CD4-positive, alpha-beta memory T cell (primary cell): ENCODE measurements at places on chromosomes 5 and 9. TPM values are rescaled to one million over a fixed set of nuclear protein-coding genes. Genes with fewer than 3 reads are reported as not detected.

The DBH gene
- 0.08 TPM for total RNA-seq

The ZNF484 gene
- 24.7 TPM for total RNA-seq

The CCDC171 gene
- total RNA-seq: 1.8 TPM

The SH3RF2 gene
- not detected for total RNA-seq

The RECK gene
- total RNA-seq: 12.1 TPM

The PLAC8L1 gene
- total RNA-seq: 0.58 TPM

The TAF1L gene
- total RNA-seq: 0.06 TPM

The CDX1 gene
- not detected for total RNA-seq

The NDST1 gene
- total RNA-seq: 0.64 TPM

The SLC9A3 gene
- total RNA-seq: 2.8 TPM

DNA sequence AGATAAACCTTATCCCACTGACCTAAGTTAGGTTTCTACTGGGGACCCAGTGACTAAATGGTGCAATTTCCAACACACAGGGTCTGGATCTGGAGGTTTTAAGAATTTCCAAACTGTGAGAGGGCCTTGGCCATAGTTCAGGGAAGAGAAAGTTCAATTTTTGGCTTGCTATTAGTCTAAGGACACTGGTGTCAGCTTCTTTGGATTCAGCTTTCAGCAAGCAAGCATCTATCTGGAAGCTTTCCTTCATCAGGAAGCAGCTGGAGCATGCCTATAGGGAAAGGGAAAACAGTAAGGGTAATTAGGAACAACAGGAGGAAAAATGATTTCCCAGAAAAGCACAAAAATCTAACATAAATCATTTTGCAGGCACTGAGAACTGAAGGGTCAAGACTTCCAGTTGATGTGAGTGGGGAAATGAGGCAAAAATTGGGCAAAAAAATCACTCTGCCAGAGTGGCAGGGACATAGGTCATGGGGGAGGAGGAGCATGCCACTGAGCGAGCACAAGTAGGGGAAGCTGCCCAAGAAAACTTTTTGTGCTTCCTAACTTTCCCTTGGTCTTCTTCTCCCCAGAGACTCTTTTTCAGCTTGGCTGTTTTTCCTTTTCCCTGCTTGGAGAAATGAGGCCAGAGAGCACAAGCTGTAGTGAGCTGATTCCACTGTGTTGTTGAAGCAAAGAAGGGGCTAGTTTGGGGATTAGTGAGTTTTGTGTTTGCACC, 299.6 kb downstream of the FGF10 start:
- no peak overlapping the region for H3K27ac ChIP-seq
- H3K4me1 ChIP-seq: no peaks in the 10 kb centered on the region
- no peak overlapping the region for H3K4me3 ChIP-seq
- H3K36me3 ChIP-seq: no peaks in the 10 kb centered on the region

DNA sequence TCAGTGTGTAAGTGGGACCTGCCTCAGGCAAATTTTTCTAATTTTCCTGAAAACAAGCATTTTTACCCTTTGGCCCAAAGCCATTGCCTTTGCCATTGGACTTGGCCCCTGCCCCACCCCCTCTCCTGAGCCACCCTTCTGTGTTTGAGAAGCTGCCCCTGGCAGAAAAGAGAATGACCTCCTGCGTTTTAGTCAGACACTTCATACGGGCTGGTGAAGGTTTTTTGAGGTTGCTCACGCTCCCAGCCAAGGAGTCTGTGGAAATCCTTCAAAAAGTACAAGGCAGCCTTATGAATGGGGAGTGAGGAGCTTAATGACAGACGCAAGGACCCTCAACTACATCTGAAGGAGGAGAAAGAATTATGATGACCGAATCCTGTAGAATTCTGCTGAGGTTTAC, 308.9 kb downstream of the SLIT3 start:
- H3K4me3 ChIP-seq: no peak overlapping the region
- H3K27me3 ChIP-seq: no peaks in the 10 kb centered on the region
- H3K4me1 ChIP-seq: no peaks in the 10 kb centered on the region
- H3K36me3 ChIP-seq: no peaks in the 10 kb centered on the region

DNA sequence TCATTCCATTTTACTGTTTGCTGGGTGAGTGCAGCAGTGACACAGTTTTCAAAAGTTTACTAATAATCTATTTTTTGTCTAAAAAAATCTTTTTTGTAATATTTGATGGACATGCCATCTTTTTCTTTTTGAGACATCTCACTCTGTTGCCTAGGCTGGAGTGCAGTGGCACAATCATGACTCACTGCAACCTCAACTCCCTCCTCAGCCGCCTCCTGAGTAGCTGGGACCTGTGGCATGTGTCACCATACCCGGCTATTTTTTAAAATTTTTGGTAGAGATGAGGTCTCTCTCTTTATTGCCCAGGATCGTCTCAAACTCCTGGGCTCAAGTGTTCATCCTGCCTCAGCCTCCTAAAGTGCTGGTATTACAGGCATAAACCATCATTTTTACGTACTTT, 86.0 kb downstream of the KDM4C start:
- no peak overlapping the region for H3K27ac ChIP-seq
- H3K4me1 ChIP-seq: no peaks in the 10 kb centered on the region
- H3K27me3 ChIP-seq: no peaks in the 10 kb centered on the region
- DNase-seq: no peak
- H3K4me3 ChIP-seq: no peak overlapping the region
- H3K36me3 ChIP-seq: no peaks in the 10 kb centered on the region

GRCh38 chr5:131186561-131187256, 16.0 kb downstream of the LYRM7 start:
- no peaks in the 10 kb centered on the region for H3K36me3 ChIP-seq
- no peaks in the 10 kb centered on the region for H3K27me3 ChIP-seq
- DNase-seq: no peak
- no peak overlapping the region for H3K27ac ChIP-seq

DNA sequence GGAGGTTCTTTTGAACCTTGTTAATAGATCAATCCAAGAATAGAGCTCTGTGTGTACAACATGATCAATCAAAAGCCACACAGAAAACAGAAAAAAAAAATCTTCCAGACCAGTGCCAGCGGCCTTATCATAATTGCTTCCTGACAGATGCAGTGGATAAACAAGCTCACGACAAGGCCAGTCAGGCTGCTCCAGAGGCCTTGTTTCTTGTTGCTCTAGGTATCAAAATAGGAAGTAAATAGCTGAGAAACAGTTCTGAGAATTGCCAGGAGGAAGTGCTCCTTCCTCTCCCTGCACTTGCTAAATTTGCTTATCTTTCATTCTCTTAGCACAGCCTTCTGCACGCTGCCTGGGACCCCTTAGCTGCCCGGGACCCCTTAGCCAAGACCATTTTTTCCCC, 199.0 kb upstream of the TARS1 start:
- no peaks in the 10 kb centered on the region for H3K27me3 ChIP-seq
- H3K4me1 ChIP-seq: no peaks in the 10 kb centered on the region
- no peaks in the 10 kb centered on the region for H3K36me3 ChIP-seq
- no peak for DNase-seq
- no peak overlapping the region for H3K4me3 ChIP-seq

- H3K27me3 ChIP-seq: no peaks in the 10 kb centered on the region
- DNase-seq: no peak
- no peaks in the 10 kb centered on the region for H3K36me3 ChIP-seq
- no peak overlapping the region for H3K27ac ChIP-seq
- H3K4me1 ChIP-seq: peaks cover 4% of the 10 kb centered on the region
Measured at GRCh38 chr9:88995627-88996026, 4.4 kb downstream of the S1PR3 start.

DNA sequence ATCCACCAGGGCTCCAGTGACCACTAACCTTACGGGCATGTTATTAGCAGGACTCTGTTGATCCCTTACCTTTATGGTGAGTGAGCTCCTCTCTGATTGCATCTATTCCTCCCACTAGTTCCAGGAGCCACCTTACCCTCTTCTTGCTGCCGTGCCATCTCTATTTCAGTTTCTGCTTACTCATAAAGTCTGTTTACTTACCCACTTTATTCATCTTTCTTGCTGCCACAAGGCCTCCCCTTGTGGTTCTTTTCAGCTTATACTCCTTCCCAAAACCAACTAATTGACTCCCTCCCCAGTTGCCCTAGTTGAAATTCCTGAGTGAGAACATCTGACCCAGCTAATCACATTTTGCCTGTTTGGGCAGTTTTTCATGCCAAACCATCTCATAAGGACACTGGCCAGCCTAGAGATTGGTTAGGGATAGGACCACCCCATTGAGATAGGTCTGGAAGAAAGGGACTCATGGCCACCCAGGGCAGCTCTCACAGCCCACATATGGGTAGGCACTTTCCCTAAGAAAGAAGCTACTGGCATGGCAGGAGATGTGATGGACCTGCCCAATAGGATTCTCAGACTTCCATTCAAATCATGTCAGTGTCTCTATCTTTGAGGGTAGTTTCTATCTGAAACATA, 412.7 kb downstream of the EFNA5 start:
- H3K27me3 ChIP-seq: no peaks in the 10 kb centered on the region
- DNase-seq: no peak
- no peak overlapping the region for H3K27ac ChIP-seq
- no peaks in the 10 kb centered on the region for H3K36me3 ChIP-seq
- H3K4me3 ChIP-seq: no peak overlapping the region

GRCh38 chr5:78659114-78659513, 10.5 kb upstream of the LHFPL2 start:
- no peak overlapping the region for H3K27ac ChIP-seq
- H3K36me3 ChIP-seq: no peaks in the 10 kb centered on the region
- no peaks in the 10 kb centered on the region for H3K4me1 ChIP-seq
- no peak overlapping the region for H3K4me3 ChIP-seq
- no peak for DNase-seq

DNA sequence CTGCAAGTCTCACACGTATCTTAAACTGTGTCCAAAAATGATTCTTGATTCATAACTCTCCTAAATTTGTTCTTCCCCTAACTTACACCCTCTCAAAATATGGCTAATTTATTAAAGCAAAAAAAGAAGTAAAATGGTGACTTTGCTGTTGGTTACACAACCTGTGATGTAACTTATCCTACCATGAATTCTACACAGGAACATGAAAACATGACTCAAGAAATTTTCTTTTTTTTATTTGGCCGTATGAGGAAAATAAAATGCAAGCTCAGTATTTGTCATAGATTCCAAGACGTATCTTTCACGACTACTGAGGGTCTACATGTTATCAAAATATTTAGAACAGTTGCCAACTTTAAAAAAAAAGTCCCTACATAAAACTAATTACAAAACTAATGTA, 9.2 kb downstream of the LIFR start:
- no peak overlapping the region for H3K27ac ChIP-seq
- no peak overlapping the region for H3K4me3 ChIP-seq
- H3K36me3 ChIP-seq: no peaks in the 10 kb centered on the region
- H3K4me1 ChIP-seq: no peaks in the 10 kb centered on the region
- no peak for DNase-seq

DNA sequence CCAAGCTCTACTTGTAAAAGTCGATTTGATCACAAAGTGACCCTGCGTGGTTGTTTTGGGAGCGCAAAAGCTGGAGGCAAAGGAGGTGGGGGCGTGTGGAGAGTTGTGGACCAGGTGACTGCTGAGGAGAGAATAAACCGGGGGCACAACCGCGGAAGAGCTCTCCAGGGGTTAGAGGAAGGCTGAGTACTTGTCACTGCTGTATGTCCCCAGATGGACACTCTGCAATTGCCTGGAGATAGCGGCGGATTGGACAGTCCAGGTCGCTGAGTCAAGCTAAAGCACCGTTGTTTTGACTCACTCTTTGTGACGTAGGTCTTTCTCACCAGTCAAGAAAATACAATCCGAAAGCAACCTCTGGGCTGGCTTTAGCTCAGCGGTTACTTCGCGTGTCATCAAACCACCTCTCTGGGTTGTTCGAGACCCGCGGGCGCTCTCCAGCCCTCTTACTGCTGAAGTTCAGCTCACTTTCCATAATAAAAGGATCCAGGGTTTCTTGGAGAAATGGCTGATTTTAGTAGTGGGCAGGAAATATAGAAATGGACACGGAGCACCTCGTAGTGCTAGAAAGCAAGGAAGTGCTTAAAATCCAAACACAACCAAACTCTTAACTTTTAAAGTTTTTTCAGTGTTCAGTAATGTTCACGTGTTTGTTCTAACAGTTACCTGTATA, 25.7 kb downstream of the ZMAT2 start:
- H3K27me3 ChIP-seq: no peaks in the 10 kb centered on the region
- H3K27ac ChIP-seq: no peak overlapping the region
- no peaks in the 10 kb centered on the region for H3K36me3 ChIP-seq
- H3K4me3 ChIP-seq: peak overlapping the region; percentile 42

GRCh38 chr9:93264338-93265125, 80.6 kb downstream of the WNK2 start:
- no peaks in the 10 kb centered on the region for H3K27me3 ChIP-seq
- H3K4me3 ChIP-seq: no peak overlapping the region
- H3K27ac ChIP-seq: no peak overlapping the region
- no peak for DNase-seq
- no peaks in the 10 kb centered on the region for H3K36me3 ChIP-seq

DNA sequence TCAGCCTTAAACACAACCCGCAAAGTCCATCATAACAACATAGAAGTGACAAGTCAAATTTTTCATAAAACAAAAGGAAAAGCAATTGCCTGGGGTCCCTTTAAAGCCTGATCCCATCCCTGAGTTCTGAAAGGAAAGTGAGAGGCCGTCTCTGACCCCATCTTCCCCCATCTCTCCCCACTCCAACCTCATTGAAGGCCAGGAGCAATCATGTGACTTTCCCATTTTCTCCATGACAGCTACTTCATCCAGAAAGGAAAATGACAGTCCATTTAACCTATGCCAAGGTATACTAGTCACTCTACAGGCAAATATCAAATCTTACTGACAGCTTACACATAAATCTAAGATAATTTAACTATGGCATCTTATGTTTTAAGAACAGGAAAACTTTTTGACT, 15.5 kb downstream of the ACTL7A start:
- no peaks in the 10 kb centered on the region for H3K4me1 ChIP-seq
- peaks cover 63% of the 10 kb centered on the region for H3K36me3 ChIP-seq
- DNase-seq: no peak
- no peak overlapping the region for H3K4me3 ChIP-seq
- H3K27me3 ChIP-seq: no peaks in the 10 kb centered on the region

DNA sequence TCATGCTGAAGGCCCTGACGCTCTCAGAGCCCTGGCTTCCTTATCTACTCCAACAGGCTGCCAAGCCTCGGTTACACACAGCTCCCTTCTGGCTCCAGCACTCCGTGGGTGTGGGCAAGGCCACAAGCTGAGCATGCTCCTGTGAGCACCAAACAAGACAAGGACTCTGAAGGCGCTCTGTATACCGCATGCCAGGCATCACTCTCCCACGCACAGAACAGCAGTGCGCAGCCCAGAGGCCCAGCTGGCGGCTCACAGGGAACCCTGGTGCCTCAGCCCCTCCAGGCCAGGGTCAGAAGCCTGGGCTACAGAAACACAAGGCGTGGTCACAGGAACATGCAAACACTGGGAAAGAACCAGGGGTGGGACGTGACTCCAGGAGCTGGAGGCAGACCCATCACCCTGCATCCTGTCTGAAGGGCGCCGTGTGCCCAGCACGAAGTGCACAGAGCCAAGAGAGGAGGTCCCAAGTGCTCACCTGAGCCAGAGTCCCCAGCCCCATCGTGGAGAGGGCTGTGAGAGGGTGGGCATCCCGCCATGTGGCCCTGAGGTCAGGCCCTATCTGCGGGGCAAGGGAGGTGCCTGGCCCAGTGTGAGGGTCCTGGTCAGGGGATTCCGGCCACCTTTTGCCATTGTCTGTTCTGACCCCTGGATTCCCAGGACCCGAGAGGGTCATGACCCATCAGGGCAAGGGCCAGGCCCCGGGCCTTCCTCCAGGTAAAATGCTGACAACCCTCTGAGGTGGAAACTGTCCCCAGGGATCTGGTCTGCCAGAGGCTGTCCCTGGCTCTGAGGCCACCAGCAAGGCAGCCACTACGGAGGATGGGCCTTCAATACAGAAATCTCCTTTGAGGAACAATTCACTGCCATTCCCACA, 54.7 kb downstream of the COL23A1 start:
- H3K36me3 ChIP-seq: no peaks in the 10 kb centered on the region
- no peaks in the 10 kb centered on the region for H3K4me1 ChIP-seq
- no peak overlapping the region for H3K4me3 ChIP-seq
- no peak for DNase-seq
